Endothelial cell of umbilical vein (primary cell): ENCODE measurements at places on chromosomes 11 and 22. TPM values are rescaled to one million over a fixed set of nuclear protein-coding genes. Genes with fewer than 3 reads are reported as not detected.

The APOL5 gene
- not detected in 2 replicates for total RNA-seq

GRCh38 chr22:47331750-47332149, 569.3 kb downstream of the TBC1D22A start:
- peaks cover 16% of the 10 kb centered on the region for H3K4me1 ChIP-seq
- DNase-seq = no peak
- no peak overlapping the region for H3K4me3 ChIP-seq
- H3K27me3 ChIP-seq = peaks cover 2% of the 10 kb centered on the region
- H3K36me3 ChIP-seq = no peaks in the 10 kb centered on the region

The SLC22A25 gene
- total RNA-seq = not detected in 2 replicates

The OR5M8 gene
- not detected in 2 replicates for total RNA-seq

DNA sequence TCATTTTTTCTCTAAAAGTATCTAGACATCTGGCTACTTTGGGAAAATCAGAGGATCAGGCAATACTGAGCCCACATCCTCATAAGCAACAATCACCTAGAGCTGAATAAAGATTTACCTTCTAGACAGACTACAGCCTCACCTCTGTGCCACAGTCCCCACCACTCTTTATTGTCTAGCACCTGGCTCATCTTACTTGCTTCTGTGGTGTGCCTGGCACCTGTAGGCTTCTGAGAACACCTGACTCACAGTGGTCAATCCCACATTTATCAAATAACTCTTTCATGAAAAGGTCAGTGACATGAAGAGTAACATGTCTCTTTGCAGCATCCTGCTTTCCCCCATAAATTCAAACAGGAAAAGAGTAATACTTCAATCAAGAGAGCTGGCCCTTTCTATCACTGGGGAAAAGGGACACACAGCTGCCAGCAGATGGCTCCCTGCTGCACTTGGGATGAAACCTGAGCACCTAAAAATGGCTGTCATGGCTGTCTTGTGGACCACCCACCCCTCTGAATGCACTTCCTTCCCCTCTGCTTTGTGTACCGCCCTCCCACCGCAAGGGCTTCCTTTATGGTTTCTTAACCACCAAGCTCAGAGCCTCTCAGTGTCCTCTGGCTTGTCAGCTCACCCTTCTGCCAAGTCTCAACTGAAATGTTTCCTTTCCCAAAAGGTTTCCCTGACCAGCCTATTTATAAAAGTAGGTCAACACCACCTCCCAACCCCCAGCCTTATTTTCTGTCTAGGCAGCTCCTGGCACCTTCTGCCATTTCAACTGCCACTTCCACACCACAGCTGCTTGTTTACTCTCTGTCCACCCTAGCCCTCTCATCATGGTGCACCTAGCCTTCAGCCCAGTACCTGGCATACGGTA, 9.3 kb downstream of the TFIP11 start:
- DNase-seq = peak; percentile 64
- H3K36me3 ChIP-seq = peaks cover 30% of the 10 kb centered on the region
- peak overlapping the region; percentile 39 for H3K27ac ChIP-seq

DNA sequence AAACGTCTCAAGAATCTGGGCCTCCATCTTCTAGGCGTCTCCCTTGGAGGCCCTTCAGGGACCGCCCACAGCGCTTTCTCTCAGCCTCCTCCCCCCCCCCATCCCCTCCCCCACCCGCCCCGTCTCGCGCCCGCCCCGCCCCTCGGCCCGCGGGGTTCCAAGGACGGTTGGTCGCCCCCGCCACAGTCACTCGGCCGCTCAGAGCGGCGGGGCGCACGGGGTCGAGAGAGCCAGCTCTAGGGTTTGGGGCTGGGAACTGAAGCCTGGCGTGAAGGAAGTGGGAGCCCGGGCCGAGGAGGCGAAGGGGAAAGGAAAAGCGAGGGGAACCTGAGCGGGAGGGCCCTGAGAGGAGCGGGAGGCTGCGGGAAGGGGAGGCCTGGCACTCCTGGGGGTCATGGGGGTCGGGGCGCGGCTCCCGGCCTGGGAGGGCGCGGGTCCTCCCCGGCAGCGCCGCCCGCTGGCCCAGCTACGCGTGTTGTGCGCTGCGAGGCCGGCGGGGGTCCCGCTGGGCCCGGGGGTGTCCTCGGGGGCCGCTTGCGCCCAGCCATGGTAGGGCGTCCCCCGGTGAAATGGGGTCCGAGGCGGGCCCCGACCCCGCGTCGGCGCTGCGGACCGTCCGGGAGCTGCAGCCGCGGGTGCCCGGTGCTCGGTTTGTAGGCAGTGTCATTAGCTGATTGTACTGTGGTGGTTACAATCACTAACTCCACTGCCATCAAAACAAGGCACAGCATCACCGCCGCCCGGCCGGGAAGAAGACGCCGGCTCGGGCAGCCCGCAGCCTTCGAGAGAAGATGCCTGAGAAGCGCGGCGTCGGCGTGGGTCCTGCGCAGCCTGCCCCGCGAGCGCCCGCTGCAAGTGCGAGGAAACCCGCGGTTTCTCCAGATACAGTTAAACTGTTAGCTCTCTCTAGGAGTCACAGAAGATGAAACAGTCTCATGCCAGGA, at the start of gene BTG4:
TSS of gene BTG4 (minus strand) at position 91 of the 944 bp plus-strand sequence. CDS start 13,610 bp downstream, outside the sequence.
- H3K27me3 ChIP-seq = peaks cover 23% of the 10 kb centered on the region
- H3K36me3 ChIP-seq = no peaks in the 10 kb centered on the region
- DNase-seq = no peak
- H3K4me3 ChIP-seq = no peak within 1 kb of the TSS
- peaks cover 4% of the 10 kb centered on the region for H3K4me1 ChIP-seq

DNA sequence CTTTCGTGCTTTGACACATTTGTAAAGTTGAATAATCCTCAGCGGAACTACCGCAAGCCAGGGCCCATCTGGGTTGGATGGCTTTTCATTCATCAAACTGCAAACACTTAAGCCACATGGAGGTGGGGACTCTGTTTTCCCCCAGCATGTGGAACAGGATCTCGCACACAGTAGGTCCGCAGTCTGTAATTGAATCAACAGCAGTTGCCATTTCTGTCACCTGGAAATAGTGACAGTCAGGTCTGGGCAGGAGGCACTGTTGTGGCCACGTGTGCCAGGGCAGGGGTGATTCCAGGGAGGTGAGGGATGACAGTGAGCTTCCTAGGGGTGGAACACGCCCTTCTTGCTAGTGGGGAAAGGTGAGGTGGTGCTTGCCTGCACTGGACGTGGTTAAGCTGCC, 50.7 kb upstream of the ANO1 start:
- no peak overlapping the region for H3K4me3 ChIP-seq
- no peaks in the 10 kb centered on the region for H3K27me3 ChIP-seq
- H3K27ac ChIP-seq = no peak overlapping the region
- no peaks in the 10 kb centered on the region for H3K4me1 ChIP-seq
- no peaks in the 10 kb centered on the region for H3K36me3 ChIP-seq
- no peak for DNase-seq

GRCh38 chr11:12238420-12238819, 128.0 kb downstream of the MICAL2 start:
- H3K27ac ChIP-seq = no peak overlapping the region
- no peak for DNase-seq
- no peaks in the 10 kb centered on the region for H3K27me3 ChIP-seq
- H3K4me3 ChIP-seq = no peak overlapping the region
- H3K4me1 ChIP-seq = peaks cover 32% of the 10 kb centered on the region

The MS4A6E gene
- not detected in 2 replicates for total RNA-seq

DNA sequence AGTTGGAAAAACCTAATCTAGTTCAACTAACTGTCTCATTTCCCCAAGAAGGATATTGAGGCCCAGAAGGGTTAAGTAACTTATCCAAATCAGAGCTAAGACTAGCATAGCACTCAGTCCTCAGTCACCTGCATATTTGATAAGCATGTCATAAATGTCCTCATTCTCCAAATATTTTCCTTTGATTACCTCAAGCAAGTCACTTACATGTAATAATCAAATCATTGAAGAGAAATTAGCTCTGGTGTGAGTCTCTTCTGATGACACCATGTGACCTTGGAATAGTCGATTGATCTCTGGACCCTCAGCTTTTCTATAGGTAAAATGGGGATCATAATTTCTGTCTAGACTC, 48.8 kb upstream of the PICALM start:
- H3K4me1 ChIP-seq = no peaks in the 10 kb centered on the region
- H3K27me3 ChIP-seq = no peaks in the 10 kb centered on the region
- no peak for DNase-seq
- H3K27ac ChIP-seq = no peak overlapping the region
- no peak overlapping the region for H3K4me3 ChIP-seq
- H3K36me3 ChIP-seq = no peaks in the 10 kb centered on the region

- no peak overlapping the region for H3K4me3 ChIP-seq
- no peaks in the 10 kb centered on the region for H3K27me3 ChIP-seq
- DNase-seq = peak; percentile 82
- no peak overlapping the region for H3K27ac ChIP-seq
- no peaks in the 10 kb centered on the region for H3K36me3 ChIP-seq
Observed at GRCh38 chr22:40668611-40669411, 10.5 kb upstream of the MCHR1 start.

GRCh38 chr11:61532134-61533038, 23.8 kb downstream of the LRRC10B start:
- H3K36me3 ChIP-seq = no peaks in the 10 kb centered on the region
- no peaks in the 10 kb centered on the region for H3K4me1 ChIP-seq
- no peak overlapping the region for H3K4me3 ChIP-seq
- peak; percentile 25 for DNase-seq
- H3K27me3 ChIP-seq = no peaks in the 10 kb centered on the region

The SMTNL1 gene
- total RNA-seq = not detected in 2 replicates

DNA sequence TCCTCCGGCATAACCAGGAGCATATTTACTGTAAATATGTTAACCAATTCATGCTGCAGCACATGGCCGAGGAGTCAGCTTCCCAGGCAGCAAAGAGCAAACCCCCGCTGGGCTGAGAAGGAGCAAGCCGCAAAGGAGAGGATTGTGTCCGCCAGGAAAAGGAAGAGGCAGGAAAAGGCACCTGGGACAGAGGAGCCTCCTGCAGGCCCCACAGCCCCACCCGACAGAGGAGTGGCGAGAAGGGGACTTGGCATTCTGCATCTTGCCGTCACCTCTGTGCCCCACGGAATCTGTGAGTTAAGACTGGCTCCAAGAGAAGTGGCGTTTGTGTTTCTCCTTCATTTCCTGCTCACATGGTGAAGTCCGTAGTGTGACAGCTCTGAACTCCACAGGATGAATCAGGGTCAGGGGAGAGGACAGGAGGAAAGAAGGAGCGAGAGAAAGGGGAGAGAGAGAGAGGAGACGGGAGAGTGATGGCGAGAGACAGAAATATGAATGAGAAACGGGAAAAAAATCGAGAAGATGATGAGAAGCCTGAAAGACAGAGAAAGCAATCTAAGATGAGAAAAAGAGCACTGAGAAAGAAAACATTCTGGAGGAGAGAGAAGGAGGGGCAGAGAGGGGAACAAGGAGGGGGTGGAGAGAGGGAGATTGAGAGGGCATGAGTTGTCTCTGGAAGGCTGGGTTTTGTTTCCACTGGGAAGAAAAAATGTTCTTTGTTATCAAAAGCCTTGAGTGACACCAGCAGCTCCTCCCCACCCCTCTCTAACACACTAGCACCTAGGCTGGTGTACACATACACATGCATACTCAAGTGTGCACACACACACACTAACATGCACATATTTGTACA, 489.6 kb downstream of the MN1 start:
- no peaks in the 10 kb centered on the region for H3K27me3 ChIP-seq
- no peak overlapping the region for H3K27ac ChIP-seq
- H3K4me1 ChIP-seq = peaks cover 6% of the 10 kb centered on the region
- no peaks in the 10 kb centered on the region for H3K36me3 ChIP-seq

- H3K4me1 ChIP-seq = peaks cover 18% of the 10 kb centered on the region
Observed at GRCh38 chr11:60121264-60121663, 32.8 kb downstream of the MS4A2 start.

DNA sequence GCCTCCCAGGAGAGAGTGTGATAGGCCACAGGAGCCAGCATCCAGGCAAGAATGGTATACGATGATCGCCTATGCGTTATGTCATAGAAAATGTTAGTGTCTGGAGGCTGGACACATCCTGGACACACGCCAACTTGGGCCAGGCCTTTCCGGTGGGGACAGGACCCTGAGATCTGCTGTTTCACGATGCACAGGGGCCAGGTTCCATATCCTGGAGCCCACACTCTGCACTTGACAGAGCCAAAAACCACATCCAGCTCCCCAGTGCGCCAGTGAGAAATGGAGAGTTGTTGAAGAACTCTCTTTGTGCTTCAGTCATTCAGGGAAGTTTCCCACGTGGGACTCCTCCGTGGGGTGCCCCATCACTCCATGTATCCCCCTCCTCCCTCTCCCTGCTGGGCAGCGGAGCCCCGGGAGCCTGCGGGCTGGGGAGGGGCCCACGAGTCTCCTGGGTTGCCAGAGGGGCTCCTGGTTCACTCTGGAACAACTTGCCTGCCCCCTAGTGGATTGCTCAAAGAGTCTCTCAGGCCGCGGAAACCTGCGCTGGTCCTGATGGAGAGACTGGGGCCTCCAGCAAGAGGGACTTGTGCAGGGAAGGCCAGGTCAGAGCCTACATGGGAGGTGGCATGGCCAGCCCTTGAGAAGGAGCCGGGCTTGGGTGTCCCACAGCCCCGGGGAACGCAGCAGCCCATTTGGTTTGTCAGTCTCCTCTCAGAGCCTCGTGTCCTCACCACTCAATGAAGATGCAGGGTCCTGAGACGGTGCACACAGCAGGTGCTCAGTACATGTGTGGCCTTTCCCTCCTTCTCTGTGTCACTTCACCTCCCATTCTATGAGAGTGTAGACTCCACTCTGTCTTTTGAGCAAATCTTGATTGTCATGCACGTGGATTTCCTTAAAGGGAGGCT, 10.2 kb upstream of the LRRC32 start:
- H3K4me1 ChIP-seq = no peaks in the 10 kb centered on the region
- peak; percentile 74 for DNase-seq
- H3K36me3 ChIP-seq = no peaks in the 10 kb centered on the region
- H3K4me3 ChIP-seq = no peak overlapping the region
- H3K27ac ChIP-seq = no peak overlapping the region

DNA sequence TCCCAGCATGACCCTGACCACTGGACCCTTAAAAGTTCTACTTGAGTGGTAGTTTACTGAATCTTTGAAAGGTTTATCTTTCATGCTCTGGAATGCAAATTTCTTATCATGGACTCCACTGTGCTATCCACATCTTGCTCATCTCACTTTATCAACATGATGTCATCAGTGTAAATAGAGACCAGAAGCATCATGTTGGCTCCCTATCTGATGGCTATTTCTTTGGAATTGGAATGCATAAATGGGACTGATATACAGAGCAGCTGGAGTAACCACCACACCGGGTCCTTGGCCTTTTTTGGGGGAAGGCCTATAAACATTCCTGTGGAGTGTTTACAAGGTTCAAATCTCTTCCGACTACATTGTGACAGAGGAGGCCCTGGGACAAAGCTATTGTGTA, 74.1 kb upstream of the CEP126 start:
- no peak overlapping the region for H3K4me3 ChIP-seq
- no peaks in the 10 kb centered on the region for H3K27me3 ChIP-seq
- no peak overlapping the region for H3K27ac ChIP-seq
- no peak for DNase-seq
- H3K36me3 ChIP-seq = no peaks in the 10 kb centered on the region
- H3K4me1 ChIP-seq = no peaks in the 10 kb centered on the region

The DCHS1 gene
- 73.0 and 73.1 TPM in 2 replicates for total RNA-seq

- no peaks in the 10 kb centered on the region for H3K27me3 ChIP-seq
- peak; percentile 10 for DNase-seq
- no peak overlapping the region for H3K4me3 ChIP-seq
- H3K27ac ChIP-seq = no peak overlapping the region
- no peaks in the 10 kb centered on the region for H3K36me3 ChIP-seq
- H3K4me1 ChIP-seq = no peaks in the 10 kb centered on the region
Observed at GRCh38 chr11:90423378-90423777, 200.5 kb upstream of the CHORDC1 start.

GRCh38 chr11:66920978-66921784, 37.0 kb downstream of the PC start:
- H3K27ac ChIP-seq = no peak overlapping the region
- DNase-seq = no peak
- no peaks in the 10 kb centered on the region for H3K4me1 ChIP-seq
- H3K4me3 ChIP-seq = no peak overlapping the region
- no peaks in the 10 kb centered on the region for H3K36me3 ChIP-seq

The SORL1 gene
- total RNA-seq = 0.16 and 0.31 TPM in 2 replicates
